Jurkat, Clone E6-1 (cell line): ENCODE measurements at places on chromosomes 16 and 17.
A peak's percentile ranks its signal among the peaks of the same experiment; 100 is the strongest.

DNA sequence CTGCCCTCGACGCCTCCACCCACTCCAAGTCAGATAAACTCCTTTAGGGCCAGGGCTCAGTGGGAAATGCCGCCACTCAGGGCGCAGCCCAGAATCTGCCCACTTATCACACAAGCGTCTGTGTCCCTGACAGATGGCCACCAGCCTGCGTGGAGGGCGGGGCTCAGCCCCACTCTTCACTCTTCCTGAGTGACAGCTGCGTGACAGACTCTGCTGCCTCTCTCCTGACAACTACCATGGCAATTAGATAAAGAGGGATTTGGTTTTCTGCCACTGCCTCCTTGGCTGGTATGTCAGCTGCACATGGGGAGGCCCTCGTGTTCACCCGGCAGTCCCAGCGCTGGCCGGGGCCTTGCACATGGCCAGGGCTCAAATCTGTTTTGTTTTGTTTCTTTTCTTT, 96.2 kb downstream of the RTN4RL1 start:
- DNase-seq = no peak

- no peak for DNase-seq
Observed at GRCh38 chr17:70270554-70270953, 101.2 kb downstream of the KCNJ2 start.

DNA sequence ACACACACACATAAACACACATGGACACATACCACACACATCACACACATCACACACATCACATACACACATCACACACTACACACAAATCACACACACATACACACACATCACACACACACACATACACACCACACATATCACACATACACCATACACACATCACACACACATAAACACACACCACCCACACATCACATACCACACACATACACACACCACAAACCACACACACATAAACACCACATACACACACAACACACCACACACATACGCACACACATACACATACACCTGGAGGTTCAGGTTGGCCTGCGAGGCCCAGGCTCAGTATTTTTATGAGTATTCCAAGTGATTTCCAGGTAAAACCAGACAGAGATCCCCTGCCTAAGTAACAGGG, 279.5 kb downstream of the FOXL1 start:
- no peak for DNase-seq

- no peak for DNase-seq
Observed at GRCh38 chr17:82170412-82170961, 42.2 kb downstream of the CCDC57 start.

- DNase-seq = peak; percentile 81
Observed at GRCh38 chr16:21608639-21609328, 9.4 kb downstream of the METTL9 start.

GRCh38 chr17:32810690-32811089, 66.2 kb downstream of the MYO1D start:
- DNase-seq = no peak

GRCh38 chr17:29363716-29364115, 26.4 kb upstream of the TAOK1 start:
- DNase-seq = no peak

- DNase-seq = no peak
Observed at GRCh38 chr17:63479495-63480184, 2.8 kb downstream of the ACE start.

- DNase-seq = no peak
Observed at GRCh38 chr16:47284999-47285398, 141.3 kb upstream of the NETO2 start.

- DNase-seq = no peak
Observed at GRCh38 chr17:2707721-2708584, 3.6 kb downstream of the CLUH start.

DNA sequence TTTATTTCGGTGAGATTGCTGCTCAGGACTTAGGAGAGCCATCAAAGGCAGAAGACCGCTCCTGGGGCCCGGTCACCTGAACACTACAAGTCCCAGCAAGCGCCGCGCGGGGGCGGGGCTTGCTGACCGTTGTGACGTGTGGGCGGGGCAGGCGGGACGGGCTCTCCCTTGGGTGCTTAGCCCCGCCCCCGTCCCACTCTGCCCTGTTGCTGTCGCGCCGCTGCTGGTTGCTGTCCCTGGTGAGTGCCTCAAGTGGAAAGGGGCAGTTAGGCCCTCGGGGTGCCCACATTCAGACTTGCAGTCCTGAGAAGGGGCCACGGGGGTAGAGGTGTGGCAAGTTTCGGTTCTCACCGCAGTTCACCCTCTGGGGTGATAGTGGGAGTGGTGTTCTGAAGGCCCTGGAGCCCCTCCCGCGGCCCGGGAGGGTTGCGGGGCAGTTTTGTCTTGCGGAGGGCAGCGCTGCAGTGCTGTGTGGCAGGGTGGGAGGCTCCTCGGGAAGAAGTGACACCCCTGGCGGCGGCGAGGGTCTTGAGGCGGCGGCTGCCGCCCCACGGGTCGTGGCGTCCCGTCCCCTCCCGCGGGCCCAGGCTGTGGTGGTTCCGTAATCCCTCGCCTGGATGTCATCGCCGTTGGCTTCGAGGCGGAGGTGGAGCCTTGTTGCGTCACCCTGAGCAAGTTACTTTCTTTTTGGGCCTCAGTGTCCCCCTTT, at the start of gene CALCOCO2:
CALCOCO2 (plus strand) TSS at position 196 of the 709 bp plus-strand sequence. CDS start 10,673 bp downstream, outside the sequence.
- peak; percentile 81 for DNase-seq

GRCh38 chr17:27879987-27880608, 13.1 kb downstream of the LYRM9 start:
- peak; percentile 48 for DNase-seq

DNA sequence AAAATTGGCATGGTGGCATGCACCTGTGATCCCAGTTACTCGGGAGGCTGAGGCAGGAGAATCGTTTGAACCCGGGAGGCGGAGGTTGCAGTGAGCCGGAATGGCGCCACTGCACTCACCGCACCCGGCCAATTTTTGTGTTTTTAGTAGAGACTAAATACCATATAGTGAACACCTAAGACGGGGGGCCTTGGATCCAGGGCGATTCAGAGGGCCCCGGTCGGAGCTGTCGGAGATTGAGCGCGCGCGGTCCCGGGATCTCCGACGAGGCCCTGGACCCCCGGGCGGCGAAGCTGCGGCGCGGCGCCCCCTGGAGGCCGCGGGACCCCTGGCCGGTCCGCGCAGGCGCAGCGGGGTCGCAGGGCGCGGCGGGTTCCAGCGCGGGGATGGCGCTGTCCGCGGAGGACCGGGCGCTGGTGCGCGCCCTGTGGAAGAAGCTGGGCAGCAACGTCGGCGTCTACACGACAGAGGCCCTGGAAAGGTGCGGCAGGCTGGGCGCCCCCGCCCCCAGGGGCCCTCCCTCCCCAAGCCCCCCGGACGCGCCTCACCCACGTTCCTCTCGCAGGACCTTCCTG, at the start of gene HBQ1:
HBQ1 (plus strand) TSS at position 359 of the 575 bp plus-strand sequence; CDS start at position 387, 28 bp downstream.
- DNase-seq = no peak
